ENCODE measurements at places on chromosomes 5 and 9.

GRCh38 chr5:126100767-126101166 is 322.4 kb upstream of the GRAMD2B start:
- no peak for DNase-seq

DNA sequence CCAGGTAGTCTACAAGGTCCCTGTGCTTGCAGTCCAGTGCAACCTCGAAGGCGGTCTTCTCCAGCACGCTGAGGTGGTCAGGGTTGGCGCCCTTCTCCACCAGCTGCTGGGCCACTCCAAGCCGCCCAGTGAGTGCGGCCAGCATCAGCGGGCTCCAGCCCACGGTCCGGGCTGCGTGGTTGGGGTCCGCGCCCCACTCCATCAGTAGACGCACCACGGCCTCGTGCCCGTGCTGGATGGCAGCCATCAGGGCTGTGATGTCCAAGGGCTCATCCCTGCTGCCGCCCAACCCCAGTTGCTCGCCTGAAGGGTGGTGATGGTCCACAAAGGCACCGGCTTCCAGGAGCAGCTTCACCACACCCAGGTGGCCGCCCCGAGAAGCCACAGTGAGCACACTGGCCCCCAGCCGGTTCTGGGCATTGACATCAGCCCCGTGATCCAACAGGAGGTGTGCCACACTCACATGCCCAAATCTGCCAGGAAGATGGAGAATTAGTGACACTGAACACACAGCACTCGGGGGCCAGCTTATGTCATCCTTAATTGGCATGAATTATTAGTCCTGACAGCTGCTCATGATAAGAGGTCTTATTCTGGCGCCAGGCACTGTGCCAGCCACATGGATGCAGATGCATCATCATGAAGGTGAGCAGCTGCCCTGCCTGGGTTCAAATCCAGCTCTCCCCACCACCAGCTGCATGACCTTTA is 6.1 kb downstream of the ANKS6 start:
- DNase-seq: no peak

DNA sequence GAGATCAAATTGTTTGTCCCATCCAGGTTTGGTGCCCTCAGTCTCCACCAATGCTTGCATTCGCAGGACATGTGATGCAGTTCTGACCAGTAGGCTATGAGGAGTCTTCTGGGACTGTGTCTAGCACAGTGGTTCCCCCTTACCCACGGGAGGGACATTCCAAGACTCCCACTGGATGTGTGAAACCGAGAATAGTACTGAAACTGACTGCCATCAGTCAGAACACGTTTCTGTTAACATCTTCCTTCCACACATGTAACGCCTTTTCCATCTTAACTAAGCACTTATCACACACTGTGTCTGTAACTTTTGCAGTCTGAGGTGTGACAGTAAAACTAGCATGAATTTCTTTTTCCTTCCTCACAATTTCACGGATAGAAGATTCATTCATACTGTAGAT is 74.7 kb downstream of the PTTG1 start:
- DNase-seq: no peak

DNA sequence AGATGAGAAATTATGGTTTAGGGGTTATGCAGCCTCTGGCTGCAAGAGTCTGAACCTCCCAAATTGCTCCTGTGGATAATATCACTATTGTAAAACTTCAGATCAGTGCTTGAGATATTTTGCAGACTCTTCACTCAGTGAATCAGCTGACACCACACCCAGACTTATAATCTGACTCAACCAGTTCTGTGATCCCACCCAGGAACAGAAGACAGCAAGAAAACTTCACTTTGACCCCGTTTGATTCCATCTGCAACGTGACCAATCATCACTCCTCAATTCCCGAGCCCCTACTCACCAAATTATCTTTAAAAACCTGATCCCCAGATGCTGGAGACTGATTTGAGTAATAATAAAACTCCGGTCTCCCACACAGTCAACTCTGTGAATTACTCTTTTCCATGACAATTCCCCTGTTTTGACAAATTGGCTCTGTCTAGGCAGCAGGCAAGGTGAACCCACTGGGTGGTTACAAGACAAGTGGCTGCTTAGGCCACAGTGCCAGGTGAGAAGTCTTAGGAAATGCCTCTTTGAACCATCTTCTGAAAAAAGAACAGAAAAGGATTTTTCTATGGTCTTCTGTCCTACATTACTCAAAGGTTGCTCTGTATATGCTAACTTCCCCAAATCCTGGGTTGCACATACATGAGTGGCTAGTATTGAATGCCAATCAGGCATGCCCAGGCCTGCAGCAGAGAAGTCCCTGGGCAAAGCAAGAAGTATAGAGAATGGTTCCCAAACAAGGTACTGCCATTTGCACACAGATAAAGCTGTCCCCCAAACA is 588.0 kb downstream of the PRELID2 start:
- no peak for DNase-seq

DNA sequence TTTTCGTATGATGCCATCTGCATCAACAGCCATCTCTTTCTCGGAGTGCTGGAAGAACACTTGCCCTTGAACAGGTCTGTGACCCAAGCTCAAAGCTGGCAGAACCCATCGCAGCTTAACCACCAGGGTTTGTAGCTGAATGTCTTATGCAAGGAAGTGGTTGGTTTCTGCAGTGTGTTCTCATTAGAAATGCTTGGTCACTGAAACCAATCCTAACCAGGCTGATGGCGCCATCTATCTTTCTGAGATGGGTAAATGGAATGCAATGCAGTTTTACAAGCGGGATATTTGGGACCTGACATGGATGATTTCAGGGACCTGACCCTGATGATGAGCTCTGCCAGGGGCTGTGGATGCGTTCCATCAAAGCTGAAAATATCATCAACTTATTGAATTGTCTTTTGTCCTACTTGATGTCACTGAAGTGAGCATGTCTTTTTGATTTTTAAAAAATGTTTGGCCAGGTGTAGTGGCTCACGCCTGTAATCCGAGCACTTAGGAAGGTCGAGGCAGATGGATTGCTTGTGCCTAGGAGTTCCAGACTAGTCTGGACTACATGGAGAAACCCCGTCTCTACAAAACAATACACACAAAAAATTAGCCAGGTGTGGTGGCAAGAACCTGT is 28.7 kb downstream of the DMRT3 start:
- peak; percentile 58 for DNase-seq

All from AML-193 (cell line).